Neural progenitor cell (in vitro differentiated cells): ENCODE measurements at places on chromosomes 3 and 15. TPM values are rescaled to one million over a fixed set of nuclear protein-coding genes. Genes with fewer than 3 reads are reported as not detected.

Gene FHIT
- total RNA-seq: 3.2 and 5.7 TPM in 2 replicates

Gene WDR53
- total RNA-seq: 9.3 and 9.7 TPM in 2 replicates

Gene RBMS3
- total RNA-seq: 0.47 and 0.65 TPM in 2 replicates

Gene LCTL
- total RNA-seq: 17.2 and 19.2 TPM in 2 replicates

- no peak for DNase-seq
Observed at GRCh38 chr15:71250936-71251583, 135.8 kb downstream of the THSD4 start.

GRCh38 chr3:80238606-80239005 is 470.8 kb upstream of the ROBO1 start:
- DNase-seq: no peak

DNA sequence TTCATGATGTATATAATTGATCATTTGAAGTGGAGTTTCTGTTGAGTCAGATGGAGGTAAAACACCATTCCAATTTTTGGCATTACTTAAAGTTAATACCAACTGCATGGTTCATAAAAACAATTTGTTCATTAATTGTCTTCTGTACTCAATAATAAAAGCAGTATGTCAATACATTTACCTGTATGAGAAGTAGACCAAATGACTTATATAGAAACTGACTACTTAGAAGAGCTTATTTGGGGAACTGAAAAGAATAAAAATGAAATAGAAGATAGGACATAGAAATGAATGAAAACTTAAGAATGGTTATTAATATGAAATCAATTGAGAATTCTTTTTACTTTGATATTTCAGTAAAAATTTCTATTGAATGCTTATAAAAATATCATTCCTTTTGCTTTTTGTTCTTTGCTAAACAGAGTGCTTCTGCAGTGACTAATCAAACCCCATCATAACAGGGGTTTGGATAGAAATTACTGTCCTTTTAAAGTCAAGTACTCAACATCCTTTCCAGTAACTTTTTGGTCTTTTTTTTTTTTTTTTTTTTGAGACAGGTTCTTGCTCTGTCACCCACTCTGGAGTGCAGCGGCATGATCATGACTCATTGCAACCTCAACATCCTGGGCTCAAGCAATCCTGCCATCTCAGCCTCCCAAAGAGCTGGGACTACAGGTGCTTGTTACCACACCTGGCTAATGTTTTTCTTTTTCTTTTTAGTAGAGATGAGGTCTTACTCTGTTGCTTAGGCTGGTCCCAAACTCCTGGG is 6.5 kb upstream of the CRYBG3 start:
- DNase-seq: no peak

GRCh38 chr3:138241061-138241460 is 54.0 kb downstream of the ARMC8 start:
- no peak for DNase-seq
